ENCODE measurements at places on chromosomes 7 and 10.

DNA sequence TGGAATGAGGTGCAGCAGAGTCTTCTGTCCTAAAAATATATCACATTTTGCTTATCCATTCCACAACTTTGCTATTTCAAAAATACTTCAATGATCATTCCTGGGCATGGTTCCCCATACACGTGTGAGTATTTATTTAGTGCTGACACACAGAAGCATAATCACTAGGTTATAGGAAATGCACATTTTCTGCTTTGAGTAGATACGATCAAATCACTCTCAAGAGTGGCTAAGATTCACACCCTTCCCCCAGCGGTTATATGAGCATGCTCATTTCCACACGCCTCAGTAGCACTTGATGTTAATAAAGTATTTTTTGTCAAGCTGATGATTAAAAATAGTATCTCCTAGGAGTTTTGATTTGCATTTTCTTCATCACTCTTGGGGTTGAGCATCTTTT is 93.5 kb upstream of the LRRC4 start:
- no peak for DNase-seq

DNA sequence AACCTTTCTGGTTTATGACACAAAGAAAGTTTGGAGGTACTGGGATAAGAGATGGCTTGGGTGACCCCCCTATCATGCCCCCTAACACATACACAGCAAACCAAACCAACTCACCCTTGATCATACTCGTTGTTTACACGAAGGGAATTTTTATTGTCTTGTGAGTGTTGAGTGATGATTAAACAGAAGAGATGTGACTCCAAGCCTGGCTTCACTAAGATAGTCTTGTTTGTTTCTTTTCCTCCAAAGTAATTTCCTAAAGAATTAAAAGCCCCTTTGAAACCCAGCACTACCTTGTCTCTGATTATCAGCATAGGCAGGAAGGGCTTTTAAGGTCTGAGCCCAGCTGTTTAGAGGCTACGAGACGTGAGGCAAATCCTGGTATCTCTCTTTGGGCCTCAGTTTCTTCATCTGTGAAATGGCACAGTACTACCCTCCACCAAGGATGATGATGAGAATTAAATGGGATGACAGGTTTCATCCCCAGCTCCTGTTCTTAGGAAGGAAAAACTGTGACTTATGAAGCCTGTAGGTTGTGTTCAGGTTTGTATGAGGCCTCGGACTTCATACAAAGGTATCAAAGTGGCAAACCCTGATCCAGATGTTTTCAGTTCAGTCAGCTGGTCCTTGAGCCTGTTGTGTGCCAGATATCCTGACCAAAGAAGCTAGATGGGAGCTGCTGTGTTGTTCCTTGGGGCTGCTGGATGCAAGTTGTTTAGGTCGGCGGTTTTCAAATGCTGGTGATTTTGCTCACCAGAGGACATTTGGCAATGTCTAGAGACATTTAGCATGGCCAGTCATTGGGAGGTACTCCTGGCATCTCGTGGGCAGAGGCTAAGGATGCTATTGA is 51.8 kb downstream of the TCF7L2 start:
- DNase-seq = no peak

DNA sequence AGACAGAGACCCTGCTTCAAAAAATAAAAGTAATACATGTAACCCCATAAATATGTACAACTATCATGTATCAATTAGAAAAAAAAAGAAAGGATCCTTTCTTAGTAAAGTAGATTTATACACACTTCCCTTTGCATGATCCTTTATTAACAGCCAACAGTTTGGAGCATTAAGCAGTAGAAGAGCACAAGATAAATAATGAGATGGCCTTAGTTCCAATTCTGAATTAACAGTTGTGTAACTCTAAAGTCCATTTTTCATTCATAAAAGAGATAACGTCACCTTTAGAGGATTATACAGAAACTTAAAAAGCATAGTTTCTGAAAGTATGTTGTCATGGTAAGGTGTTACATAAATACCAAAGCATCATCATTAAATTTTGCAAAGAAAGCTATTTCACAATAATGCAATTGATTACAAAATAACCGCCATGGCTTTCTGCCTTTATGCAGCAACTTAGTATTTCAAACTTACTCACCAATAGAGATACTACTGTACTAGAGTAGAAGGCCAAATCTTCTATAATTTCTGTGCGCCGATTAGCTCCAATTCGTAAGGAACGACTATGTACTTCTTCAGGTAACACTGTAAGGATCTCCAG is 40.3 kb downstream of the TNPO3 start:
- no peak for DNase-seq

DNA sequence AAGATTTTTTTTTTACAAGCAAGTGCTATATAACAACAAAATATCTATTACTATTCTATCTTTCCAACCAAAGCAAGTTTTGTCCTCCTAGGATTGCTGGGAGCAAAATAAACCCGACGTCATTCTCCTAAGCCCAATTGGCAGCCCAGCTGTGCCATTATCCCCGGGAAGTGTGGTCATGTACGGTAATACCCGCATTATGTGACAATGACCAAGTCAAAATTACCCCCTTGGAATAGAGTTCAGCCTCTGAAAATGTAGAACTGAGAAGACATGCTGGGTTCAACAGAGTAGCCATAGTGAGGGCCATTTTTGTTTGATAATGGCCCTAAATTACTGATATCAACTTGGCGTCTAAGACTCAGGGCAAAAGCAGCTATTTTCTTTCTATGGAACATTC is 215.5 kb downstream of the LRRTM3 start:
- no peak for DNase-seq

DNA sequence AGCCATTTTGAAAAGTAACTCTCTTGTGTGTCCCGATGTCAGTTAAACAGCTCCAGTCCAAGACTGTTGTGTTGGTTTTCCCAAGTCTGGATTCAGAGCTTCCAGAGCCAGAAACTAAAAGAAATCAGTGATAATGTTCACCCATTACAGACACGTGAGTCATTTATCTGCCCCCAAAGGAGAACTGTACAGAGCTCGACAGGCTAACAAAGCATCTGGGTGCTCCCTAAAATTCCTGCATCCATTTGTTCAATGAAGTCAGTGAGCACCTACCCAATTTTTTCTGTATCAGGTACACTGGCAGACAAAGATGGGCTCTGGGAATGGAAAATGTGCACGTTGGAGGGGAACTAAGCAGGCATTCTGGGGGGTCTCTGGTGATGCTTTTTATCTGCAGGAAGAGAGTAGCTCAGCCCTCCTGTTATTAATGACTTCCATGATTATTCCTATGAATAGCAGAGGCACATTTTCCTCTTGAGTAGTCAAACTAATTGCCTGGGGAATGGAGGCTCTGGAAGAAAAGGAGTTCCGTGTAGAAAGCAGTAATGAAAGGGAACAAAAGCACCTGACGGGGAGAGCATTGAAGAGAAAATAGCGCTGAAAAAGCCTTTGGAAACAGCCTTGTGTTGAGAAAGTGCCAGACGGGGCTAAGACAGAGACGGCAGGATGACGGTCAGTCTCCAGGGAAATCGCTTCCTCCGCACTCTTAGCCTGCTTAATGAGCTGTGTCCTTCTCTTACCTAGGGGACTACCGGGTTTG is 75.3 kb downstream of the GAD2 start:
- DNase-seq = no peak

- no peak for DNase-seq
These were observed 14.1 kb downstream of the STAG3 start for GRCh38 chr7:100191775-100192174.

- DNase-seq = no peak
These were observed 63.2 kb downstream of the MKI67 start for GRCh38 chr10:128062881-128063563.

GRCh38 chr7:95011146-95011928 is 103.9 kb downstream of the PPP1R9A start:
- no peak for DNase-seq

DNA sequence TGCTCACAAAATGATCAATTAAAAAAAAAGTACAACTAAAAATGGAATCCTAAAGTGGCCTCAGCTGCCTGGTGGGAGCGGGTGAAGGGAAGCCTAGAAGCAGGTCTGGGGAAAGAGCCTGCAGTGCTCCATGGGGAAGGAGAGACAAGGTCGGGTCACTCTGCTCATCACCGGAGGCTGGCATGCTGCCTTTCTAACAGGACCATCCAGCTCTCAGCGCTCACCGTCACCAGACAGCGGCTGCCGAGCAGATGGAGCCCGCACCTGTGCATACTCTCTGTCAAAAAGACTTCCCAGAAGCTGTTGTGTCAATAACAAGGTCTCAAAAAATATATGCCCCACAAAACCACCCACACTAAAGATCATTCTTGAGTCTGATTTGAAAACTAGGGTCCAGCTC is 112.8 kb downstream of the BAMBI start:
- no peak for DNase-seq

- no peak for DNase-seq
These were observed 54.8 kb downstream of the CHN2 start for GRCh38 chr7:29249383-29249750.

DNA sequence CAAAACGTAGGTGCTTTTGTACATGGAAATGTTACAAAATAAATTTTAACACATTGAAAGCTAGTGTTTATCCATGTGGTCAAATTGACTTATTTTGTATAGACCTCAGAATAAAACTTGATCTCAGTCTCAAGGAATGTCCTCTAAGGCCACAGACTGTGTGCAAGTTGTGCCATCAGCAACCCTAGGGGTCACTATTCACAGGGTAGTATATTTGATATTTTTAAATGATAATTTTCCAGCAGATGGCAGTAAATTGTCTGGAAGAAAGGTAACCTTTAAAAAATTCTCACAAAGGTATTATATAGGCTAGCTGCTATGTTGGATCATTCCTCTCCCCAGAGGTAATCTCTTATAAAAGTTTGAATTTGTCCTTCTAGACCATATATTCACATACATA is 12.9 kb upstream of the SNX10 start:
- DNase-seq = no peak

DNA sequence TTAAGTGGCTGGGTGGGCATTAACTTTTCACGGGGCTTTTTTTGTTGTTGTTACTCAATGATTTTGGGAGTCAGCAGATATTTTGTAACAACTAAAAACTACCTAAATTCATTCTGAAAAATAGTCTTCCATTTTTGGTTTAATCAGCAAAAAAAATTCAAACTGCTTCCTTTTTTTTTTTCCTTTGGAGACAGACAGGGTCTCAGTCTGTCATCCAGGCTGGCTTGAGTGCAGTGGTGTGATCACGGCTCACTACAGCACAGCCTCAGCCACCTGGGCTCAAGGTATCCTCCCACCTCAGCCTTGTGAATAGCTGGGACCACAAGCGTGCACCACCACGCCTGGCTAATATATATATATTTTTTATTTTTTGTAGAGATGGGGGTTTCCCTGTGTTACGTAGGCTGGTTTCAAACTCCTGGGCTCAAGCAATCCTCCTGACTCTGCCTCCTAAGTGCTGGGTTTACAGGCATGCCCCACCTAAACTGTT is 36.5 kb downstream of the SKIDA1 start:
- DNase-seq = no peak

GRCh38 chr10:22669163-22669711 is 45.1 kb downstream of the PIP4K2A start:
- DNase-seq = no peak

GRCh38 chr7:146773506-146773905 is 656.9 kb downstream of the CNTNAP2 start:
- no peak for DNase-seq

GRCh38 chr7:152565731-152566130 is 110.2 kb downstream of the XRCC2 start:
- DNase-seq = no peak

DNA sequence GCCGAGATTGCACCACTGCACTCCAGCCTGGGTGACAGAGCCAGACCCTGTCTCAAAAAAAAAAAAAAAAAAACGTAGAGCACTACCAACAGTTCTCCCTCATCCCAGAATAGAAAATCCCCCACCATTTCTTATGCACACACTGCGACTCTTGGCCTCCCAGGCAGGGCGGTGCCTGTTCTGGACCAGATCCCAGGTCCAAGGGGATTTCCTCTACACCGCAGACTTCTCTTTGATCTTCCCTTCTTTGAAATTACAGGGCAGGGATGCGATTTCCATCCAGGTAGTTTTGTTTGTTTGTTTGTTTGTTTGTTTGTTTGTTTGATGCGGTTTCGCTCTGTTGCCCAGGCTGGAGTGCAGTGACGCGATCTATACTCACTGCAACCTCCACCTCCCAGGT is 91.8 kb downstream of the SEPTIN14 start:
- DNase-seq = no peak

DNA sequence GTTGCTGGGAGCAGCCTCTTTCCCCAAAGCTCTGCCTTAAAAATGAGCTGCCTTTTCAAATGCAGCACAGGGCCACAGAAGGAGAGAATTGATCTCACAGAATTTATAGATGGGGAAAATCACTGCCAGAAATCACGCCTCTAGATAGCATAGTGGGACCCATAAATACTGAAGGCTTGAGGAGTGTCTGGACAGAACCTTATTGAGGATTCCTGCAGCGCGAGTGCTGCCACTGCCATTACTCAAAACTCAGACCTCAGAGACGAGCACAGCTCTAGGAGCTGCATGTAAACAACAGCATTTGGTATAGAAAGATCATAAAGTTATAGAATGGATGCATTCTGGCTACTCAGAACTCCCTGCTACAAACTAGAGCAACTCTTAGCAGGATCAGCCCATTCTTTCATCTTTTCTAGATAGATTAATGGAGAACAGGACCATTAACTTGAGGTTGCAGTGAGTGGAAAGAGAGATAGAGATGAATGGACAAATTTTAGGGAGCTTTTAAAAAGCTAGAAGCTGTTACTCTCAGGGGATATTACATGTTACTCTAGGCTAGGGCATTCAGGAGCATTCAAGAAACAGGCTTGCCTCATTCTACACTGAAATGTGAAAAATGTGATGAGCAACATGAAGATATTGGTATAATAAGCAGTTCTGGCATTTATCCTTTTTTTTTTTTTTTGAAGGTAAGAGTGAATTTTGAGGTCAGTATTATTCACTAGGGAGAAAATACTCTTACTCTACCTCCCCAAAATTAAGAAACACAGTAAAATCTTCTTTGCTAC is 267.2 kb upstream of the SLC26A5 start:
- no peak for DNase-seq

GRCh38 chr7:25798344-25798743 is 353.7 kb upstream of the NFE2L3 start:
- no peak for DNase-seq

DNA sequence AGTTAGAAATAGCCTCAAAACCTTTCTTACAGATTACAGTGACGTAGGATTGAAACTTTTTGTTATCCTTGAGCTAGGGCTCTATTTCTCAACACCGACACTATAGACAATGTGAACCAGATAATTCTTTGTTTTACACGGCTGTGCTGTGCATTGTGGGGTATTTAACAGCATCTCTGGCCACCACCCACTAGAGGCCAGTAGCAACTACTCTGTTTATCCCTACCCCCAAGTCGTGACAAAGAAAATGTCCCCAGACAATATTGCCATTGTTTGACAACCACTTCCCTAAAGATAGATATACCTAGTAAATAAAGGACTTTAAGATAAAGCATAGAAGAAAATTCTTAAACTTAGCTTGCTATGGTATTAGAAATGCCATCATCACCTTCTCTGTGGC is 359.6 kb downstream of the ARL4A start:
- no peak for DNase-seq

GRCh38 chr10:129101232-129101980 is 365.6 kb upstream of the MGMT start:
- no peak for DNase-seq

DNA sequence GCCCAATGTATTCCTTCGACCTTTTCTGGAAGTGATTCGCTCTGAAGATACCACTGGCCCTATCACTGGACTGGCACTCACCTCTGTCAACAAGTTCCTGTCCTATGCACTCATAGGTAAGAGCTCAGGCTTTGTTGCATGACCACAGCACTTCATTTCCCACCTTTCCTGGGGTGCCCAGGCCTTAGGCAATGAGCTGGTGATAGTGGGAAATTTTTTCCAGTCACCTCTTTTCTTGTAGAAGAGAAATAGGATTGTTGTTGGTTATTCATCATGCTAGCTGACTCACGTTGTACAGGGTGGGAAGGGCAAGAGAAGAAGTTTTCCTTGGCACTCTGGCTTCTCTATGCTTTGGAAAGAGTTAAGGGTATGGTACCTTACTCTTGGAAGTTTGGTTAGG is 51.4 kb upstream of the NFKB2 start:
- no peak for DNase-seq
